Nephron progenitor cell (in vitro differentiated cells): ENCODE measurements at places on chromosomes 16 and 17.

DNA sequence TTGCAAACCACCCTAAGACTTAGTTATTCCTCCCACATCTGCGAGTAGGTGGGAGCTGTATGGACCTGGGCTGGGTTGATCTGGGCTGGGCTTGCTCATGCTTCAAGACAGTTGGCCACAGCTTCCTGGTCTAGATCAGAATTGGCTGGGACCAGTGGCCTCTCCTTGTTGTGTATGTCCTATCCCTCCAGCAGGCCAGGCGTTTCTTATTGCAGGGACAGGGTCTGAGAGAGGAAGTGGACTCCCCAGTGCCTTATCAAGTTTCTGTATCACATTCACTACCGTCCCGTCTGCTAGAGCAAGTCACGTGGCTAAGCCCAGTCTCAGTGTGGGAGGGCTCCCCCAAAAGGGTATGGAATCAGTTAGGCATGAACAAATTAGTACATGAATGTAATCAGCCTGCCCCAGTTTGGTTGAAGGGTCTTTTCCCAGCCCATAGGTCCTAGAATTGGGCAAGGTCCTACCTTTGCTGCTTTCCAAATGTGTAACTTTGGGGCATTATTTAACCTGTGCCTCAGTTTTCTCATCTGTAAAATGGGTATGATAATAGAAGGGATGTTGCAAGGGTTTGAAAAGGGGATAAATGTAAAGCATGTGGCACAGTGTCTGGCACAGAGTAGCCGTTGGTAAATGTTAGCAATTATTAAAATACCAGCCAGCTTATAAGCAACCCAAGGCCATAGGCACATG is 36.0 kb downstream of the NKD1 start:
- no peak for DNase-seq

DNA sequence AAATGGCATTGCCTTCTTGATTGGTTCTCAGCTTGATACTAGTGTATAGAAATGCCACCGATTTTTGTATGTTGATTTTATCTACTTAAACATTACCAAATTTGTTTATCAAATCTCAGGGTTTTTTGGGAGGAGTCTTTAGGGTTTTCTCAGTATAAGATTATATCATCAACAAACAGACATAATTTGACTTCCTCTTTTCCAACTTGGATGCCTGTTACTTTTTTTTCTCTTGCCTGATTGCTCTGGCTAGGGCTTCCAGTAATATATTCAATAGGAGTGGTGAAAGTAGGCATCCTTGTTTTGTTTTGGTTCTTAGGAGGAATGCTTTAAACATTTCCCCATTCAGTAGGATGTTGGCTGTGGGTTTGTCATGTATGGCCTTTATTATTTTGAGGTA is 29.1 kb downstream of the EFCAB13 start:
- DNase-seq: no peak

DNA sequence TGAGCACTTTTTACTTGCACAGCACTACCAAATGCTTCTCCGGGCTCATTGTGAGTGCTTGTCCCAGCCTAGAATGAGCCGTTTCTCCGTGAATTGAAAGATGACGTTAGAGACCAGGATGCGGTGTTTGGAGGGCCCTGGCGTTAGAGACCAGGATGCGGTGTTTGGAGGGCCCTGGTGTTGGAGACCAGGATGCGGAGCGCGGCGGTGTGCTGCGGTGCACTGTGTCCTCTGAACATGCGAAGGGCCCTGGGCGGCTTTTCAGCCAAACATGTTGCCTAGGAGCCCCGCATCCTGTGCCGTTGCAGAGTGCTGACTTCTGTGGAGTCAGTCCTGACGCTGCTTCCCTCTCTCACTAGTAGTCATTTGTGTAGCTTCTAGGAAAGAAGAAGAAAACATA is 42.7 kb downstream of the BANP start:
- no peak for DNase-seq

DNA sequence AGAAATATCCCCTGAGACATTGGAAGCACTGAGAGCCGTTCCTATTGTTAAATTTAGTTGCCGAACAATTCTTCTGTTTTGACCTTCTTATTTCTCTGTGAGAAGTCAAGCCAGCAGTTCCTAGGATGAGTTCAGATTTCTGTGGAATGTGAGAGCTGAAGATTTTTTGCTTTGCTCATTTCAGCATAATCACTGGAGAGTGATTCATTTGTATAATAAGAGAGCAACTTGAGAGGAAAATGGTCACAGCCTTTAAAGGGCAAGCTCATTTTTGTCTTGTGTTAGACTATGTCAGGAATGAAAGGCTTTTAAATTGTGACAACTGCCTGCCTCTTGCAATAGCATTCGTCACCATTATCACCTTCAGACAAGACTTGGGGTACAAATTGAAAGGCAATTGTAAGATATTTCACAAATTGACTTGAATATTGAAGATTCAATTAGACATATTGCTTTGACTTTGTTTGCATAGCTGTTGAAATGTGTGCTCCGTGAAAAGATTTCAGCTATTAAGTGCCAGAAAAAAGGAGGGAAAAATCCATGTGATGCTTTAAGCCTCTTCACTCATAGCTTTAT is 900.0 kb upstream of the GOT2 start:
- no peak for DNase-seq

DNA sequence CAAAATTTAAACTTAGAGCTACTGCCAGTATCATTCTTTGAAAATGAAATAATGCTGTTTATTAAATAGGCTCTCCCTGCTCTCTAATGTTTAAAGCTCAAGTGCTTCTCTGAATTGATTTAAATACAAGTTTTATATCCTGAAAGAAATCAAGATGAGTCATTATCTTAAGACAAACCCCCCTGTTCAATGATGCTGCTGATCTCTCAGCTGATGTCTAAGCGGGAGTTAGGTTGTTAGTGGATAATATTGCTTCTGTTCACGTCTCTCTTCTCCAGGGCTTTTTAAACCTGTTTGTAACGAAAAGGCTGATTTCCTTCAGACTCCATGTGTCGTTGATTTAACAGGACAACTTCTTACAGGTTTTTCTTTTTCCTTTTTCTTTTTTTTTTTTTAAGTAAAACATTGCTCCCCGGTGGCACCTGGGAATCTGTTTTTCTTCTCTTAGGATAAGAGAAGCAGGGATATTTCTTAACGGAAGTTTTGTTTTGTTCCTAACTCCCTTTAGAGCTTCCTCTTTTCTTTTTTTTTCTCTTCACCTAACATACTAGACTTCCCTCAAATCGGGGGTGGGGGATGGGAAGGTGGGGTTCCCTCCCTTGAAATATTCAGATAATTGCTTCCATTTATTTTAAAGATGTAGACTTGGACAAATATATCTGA is 807 bp upstream of the LYRM9 start:
- no peak for DNase-seq

- DNase-seq: no peak
These were observed 90.3 kb upstream of the CHMP6 start for GRCh38 chr17:80901319-80901718.

DNA sequence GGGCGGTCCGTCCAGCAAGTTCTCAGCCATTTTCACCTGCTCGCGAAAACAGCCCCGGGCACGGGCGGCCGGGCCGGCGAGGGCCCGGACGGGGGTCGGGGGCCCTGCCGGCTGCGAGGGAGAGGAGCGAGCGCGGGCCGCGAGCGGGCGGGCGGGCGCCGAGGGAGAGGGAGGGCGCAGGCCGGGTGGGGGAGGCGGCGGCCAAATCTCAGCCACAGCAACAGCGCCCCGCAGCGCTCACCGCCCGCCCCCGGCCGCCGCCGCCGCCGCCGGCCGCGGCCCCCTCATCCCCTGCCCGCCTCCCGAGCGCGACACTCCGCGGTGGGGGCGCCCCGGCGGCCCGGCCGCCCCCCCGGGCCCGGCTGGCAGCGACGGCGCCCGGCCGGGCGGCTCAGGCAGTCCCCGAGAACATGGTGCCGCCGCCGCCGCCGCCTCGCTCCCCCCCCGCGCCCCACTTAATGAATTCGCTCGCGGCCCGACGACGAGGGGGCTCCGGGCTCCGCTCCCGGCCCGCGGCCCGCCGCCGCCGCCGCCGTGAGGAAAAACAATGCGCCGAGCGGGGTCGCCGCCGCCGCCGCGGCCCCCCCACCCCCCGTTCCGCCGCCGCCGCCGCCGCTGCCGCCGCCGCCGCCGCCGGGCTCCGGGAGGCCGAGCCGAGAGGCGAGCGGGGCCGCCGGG is 487 bp downstream of the CREBBP start:
- peak; percentile 77 for DNase-seq

DNA sequence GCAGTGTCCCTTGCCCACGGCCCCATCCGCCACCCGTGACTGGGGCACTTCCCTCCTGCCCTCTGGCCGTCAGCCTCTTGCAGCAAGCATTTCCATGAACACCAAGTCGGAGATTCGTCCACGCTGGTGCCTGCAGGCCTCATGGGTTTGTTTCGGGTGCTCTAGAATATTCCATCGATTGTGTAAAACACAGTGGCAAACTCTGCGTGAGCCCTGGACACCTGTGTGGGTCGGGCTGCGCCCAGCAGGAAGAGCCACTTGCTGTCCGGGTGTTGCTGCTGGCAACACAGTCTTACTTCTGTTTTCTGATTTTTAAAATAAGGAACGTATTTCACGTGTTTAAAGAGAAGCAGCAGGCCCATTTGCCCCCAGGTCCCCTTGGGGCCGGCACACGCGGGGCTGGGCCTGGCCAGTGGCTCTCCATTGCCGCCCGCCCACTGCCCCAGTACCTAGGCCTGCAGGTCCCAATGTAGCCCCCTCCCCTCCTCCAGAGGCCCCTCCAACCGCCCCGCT is 10.0 kb downstream of the CYBC1 start:
- DNase-seq: no peak

- no peak for DNase-seq
These were observed 28.6 kb upstream of the PIK3R6 start for GRCh38 chr17:8896087-8896486.

DNA sequence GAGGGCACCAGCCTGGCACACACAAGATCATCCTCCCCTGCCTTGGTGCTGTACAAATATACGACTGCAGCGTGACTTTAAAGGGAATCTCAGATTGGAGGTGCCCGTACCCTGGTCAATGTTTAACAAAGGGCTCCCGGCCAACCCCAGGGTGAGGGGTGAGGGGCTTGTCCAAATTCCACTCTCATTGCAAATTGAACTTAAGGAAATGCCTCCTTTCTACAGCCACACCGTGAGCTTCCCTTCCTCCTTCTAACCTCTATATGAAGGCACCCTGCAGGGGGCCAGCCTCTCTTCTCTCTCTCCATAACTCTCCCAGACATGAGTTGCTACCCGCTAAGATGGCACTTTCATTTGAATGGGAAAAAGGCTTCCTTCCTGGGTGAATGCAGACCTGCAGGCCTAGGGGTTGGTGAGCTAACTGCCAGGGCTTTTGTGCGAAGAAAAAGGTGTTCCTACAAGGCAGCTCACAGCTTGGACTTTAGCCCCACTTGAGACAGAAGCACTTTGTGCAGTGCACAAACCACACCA is 76.6 kb downstream of the IRF8 start:
- no peak for DNase-seq

DNA sequence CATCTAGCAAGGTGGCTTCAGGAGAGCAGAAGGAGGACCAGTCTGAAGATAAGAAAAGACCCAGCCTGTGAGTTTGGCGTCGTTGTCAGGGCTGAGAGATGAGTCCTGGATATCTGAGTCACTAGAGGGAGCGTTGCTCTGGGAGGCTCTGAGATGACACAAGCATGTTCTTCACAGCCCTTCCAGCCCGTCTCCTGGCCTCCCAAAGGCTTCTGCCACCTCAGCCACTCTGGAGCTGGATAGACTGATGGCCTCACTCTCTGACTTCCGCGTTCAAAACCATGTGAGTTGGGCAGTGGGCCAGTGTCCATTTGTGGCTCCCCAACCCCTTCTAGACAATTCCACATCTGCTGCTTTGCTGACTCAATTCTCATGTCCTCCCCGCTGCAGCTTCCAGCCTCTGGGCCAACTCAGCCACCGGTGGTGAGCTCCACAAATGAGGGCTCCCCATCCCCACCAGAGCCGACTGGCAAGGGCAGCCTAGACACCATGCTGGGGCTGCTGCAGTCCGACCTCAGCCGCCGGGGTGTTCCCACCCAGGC is 2.3 kb downstream of the TGFB1I1 start:
- no peak for DNase-seq

- no peak for DNase-seq
These were observed 147.8 kb upstream of the RPL38 start for GRCh38 chr17:74055508-74056160.

GRCh38 chr16:88719933-88720296 is 13.6 kb downstream of the CTU2 start:
- no peak for DNase-seq

GRCh38 chr17:73313526-73314127 is 1.8 kb upstream of the CDC42EP4 start:
- no peak for DNase-seq

- DNase-seq: no peak
These were observed 241.8 kb upstream of the CIBAR2 start for GRCh38 chr16:85353839-85354685.

- DNase-seq: no peak
These were observed 12.1 kb downstream of the NHERF1 start for GRCh38 chr17:74760404-74761105.

- DNase-seq: no peak
These were observed 18.7 kb downstream of the ARL2BP start for GRCh38 chr16:57263541-57264351.

DNA sequence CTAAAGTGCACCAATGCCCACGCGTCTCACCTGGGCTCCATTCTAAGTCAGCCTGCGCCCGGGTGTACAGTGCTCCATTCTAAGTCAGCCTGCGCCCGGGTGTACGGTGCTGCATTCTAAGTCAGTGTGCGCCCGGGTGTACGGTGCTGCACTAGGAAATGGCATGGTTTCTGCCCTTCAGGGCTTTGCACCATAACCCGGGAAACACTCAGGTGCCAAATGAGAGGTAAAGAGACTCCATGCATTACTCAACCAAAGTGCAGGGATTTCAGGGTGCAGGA is 29.2 kb upstream of the FASN start:
- no peak for DNase-seq

GRCh38 chr17:29069526-29070041 is 26.6 kb downstream of the PIPOX start:
- DNase-seq: no peak

GRCh38 chr16:67780847-67781564 is 25.4 kb downstream of the RANBP10 start:
- DNase-seq: no peak

- no peak for DNase-seq
These were observed 4.0 kb upstream of the MEAK7 start for GRCh38 chr16:84508502-84508901.

DNA sequence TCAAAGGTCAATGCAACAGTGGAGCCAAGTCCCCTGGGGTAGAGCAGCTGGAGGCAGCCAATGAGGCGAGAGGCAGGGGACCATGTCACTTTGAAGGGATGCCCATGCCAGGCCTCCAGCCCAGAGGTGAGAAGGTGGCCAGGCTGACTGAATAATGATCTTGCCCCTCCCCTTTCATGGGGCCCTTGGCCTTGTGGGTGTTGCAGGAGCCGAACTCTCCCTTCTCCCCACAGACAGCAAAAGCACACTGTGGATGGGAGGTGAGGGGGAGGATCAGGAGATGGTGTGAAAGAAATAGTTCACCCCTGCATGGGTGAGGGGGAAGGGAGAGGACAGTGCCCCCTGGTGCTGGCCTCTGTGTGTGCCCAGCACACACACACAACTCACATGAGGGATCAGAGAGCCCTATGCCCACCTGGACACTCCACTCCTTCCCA is 15.8 kb upstream of the TBX21 start:
- no peak for DNase-seq

- DNase-seq: no peak
These were observed 1.2 kb upstream of the BLTP2 start for GRCh38 chr17:28646039-28646754.
